ENCODE measurements at places on chromosomes 1 and 21. TPM values are rescaled to one million over a fixed set of nuclear protein-coding genes. Genes with fewer than 3 reads are reported as not detected.

DNA sequence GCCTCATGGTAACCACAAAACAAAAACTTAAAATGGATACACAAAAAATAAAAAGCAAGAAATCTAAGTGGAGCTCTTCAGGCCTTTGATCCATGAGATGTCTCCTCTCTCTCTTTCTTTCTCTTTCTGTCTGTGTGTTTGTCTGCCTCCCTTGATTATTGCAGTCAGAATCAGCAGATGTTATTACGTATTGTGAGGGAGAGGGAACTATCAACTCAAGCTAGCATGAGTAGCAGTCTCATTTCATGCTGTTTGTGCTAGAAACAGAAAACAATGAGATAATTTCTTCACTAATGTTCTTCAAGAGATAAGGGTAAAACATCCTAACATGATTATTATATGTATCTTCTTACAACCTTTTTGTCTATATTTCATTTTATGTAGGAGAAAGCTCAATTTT lies 103.7 kb upstream of the PDC start:
- no peak overlapping the region for H3K4me3 ChIP-seq
- H3K4me1 ChIP-seq: no peaks in the 10 kb centered on the region
- no peak for DNase-seq
- H3K27me3 ChIP-seq: peaks cover 4% of the 10 kb centered on the region
- no peak overlapping the region for H3K27ac ChIP-seq
- no peaks in the 10 kb centered on the region for H3K36me3 ChIP-seq

GPR161 gene
- total RNA-seq: not detected

DNA sequence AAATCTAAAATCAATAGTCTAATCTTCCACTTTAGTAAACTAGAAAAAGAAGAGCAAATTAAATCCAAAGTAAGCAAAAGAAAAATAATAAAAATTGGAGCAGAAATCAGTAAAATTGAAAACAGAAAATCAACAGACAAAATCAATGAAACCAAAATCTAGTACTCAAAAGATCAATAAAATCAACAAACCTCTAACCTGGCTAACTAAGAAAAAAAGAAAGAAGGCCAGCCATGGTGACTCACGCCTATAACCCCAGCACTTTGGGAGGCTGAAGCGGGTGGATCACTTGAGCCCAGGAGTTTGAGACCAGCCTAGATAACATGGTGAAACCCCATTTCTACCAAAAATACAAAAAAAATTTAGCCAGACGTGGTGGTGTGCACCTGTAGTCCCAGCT lies 22.8 kb downstream of the PDIK1L start:
- no peak for DNase-seq
- peaks cover 3% of the 10 kb centered on the region for H3K4me1 ChIP-seq
- no peak overlapping the region for H3K27ac ChIP-seq
- H3K4me3 ChIP-seq: no peak overlapping the region

DNA sequence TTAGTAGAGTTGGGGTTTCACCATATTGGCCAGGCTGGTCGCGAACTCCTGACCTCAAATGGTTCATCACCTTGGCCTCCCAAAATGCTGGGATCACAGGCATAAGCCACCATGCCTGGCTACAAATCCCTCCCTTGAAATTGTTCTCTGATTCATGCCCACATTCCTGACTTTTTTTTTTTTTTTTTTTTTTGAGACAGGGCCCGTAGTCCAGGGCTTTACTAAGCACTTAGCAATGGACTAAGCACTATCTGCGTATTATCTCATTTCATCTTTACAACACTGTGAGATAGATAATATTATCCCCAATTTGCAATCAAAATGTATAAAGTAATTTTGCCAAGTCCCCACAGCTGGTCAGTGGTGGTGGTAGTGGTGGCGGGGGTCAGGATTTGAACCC lies 58.9 kb downstream of the VWA5B1 start:
- peaks cover 9% of the 10 kb centered on the region for H3K27me3 ChIP-seq
- no peak overlapping the region for H3K27ac ChIP-seq
- H3K36me3 ChIP-seq: no peaks in the 10 kb centered on the region

DNA sequence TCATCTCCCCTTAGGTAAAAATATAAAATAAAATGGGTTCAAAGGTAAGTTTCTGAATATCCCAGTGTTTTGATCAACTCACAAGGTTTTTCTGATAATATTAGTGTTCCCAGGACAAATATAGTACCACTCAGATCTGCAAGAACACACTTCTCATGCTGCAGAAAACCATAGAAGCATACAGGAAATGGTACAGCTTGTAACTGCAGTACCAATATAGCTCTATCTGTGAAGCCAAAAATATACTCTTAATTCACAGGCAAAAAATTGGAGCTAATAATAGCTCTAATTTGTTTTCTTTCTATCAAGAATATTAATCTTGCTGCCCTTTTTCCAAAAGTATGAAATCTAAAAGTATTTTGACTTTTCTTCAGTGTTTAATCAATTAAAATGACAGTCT lies 13.2 kb downstream of the VPS45 start:
- H3K4me1 ChIP-seq: no peaks in the 10 kb centered on the region
- H3K27me3 ChIP-seq: no peaks in the 10 kb centered on the region
- no peak for DNase-seq
- H3K36me3 ChIP-seq: peaks cover 62% of the 10 kb centered on the region
- H3K27ac ChIP-seq: no peak overlapping the region

DNA sequence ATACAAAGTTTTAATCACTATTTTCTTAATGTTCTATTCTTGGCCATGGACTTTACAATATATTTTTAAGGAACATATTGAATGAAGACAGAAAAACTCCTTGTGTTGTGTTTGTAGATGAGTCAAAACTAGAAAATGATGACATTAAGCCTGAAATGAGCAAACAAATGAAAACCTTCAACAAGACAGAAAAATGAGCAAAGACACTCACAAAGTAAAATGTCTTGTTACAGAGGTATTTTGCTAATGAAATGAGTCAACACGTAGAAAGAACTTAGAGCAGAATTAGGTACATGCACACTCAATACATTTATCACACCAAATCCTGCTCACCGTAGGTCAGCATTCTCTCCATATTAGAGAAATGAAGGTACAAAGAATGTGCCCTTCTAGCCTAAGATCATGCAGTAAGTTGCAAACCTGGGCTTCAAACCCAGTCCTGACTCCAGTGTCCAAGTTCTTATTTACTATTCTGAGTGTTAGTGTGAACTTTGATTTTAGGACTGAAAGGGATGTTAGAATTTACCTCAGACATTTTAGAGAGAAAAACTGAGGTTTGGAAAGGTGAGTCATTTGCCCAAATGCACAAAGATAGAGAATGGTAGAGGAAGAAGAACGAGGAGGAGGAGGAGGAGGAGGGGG lies 133.9 kb upstream of the SGIP1 start:
- H3K27ac ChIP-seq: no peak overlapping the region
- no peaks in the 10 kb centered on the region for H3K36me3 ChIP-seq
- H3K27me3 ChIP-seq: no peaks in the 10 kb centered on the region
- no peak for DNase-seq
- no peaks in the 10 kb centered on the region for H3K4me1 ChIP-seq

- no peaks in the 10 kb centered on the region for H3K27me3 ChIP-seq
- peak overlapping the region; percentile 31 for H3K4me3 ChIP-seq
- H3K4me1 ChIP-seq: peaks cover 81% of the 10 kb centered on the region
- H3K36me3 ChIP-seq: peaks cover 8% of the 10 kb centered on the region
Measured at GRCh38 chr1:30759718-30760281, 2.2 kb upstream of the LAPTM5 start.

LRRC3 gene
- 0.61 TPM for total RNA-seq

DNA sequence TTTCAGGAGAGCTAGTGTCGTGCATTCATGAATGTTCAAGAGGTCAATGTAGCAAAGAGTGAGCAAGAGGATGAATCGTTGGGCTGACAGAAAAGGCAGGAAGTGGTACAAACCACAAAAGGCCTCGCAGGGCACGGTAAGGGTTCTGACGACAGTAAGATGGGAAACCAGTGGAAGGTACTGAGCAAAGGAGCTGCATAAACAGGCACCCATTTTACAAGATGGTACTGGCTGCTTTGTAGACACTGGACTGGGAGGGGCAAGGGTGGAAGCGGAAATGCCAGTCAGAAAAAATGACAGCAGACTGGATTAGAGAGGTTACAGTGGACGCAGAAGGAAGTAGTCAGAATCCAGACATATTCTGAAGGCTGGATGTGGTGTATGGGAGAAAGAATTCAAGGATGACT lies 123.5 kb downstream of the PTPN14 start:
- H3K27ac ChIP-seq: no peak overlapping the region
- peak; percentile 61 for DNase-seq
- no peak overlapping the region for H3K4me3 ChIP-seq

DNA sequence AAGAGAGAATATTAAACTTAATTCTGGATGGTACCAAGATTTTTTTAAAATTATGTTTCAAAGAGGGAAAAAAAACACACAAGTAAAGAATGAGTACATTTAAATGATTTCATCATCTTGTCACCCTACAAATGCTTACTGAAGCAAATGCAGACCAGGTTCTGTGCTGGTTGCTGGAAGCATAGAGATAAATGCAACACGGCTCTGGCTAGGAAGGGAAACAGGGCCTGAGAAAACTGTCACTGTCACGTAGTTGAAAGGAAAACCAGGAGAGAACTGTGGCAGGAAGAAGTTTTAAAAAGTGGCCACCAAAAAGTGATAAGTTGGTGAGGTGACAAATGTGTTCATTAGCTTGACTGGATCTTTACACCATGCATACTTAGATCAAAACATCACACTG lies 336.9 kb upstream of the NFIA start:
- H3K27ac ChIP-seq: no peak overlapping the region
- DNase-seq: no peak
- no peaks in the 10 kb centered on the region for H3K36me3 ChIP-seq
- no peaks in the 10 kb centered on the region for H3K4me1 ChIP-seq

UBXN11 gene
- total RNA-seq: 39.3 TPM

CCDC27 gene
- total RNA-seq: not detected

GRCh38 chr1:11098931-11099309 lies 749 bp downstream of the EXOSC10 start:
- H3K4me3 ChIP-seq: peak overlapping the region; percentile 92
- H3K27ac ChIP-seq: peak overlapping the region; percentile 66
- no peak for DNase-seq
- H3K4me1 ChIP-seq: peaks cover 12% of the 10 kb centered on the region
- H3K36me3 ChIP-seq: peaks cover 31% of the 10 kb centered on the region
- no peaks in the 10 kb centered on the region for H3K27me3 ChIP-seq

DNA sequence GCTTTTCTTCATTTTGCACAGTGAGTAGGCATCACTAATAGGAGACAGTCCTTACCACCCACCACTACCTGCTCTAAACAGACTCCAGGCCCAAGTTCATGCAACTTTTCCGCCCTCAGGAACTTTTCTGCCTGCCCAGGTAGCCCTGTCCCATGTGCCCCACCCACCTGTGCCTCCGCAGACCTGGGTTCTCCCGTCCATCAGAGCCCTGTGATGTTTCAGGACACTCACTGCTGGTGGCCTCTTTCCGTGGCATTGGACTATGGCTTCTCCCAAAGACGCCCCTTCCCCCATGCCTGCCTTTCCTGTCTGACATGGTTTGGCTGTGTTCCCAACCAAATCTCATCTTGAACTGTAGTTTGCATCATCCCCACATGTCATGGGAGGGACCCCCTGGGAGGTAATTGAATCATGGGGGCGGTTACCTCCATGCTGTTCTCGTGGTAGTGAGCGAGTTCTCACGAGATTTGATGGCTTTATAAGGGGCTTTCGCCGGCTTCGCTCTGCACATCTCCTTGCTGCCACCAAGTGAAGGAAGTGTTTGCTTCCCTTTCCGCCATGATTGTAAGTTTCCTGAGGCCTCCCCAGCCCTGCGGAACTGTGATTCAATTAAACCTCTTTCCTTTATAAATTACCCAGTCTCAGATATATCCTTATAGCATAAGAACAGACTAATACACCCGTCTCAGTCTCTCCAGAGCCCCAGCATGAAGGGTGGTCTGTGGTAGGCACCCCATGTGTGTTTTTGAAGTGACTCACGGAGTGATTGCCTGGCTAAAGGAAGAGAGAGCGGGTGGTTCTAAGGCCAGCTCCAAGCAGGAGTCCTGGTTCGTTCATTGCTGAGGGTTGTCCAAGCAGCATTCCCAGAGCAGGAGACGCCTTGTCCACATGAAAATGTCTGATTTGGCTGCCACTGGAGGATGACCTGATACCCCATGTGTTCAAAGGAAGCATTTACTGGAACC lies 86.0 kb upstream of the ZBTB40 start:
- DNase-seq: no peak
- no peak overlapping the region for H3K27ac ChIP-seq
- no peak overlapping the region for H3K4me3 ChIP-seq
- no peaks in the 10 kb centered on the region for H3K27me3 ChIP-seq
- H3K4me1 ChIP-seq: no peaks in the 10 kb centered on the region
- H3K36me3 ChIP-seq: no peaks in the 10 kb centered on the region

GRCh38 chr21:42392731-42393442 lies 3.0 kb downstream of the TMPRSS3 start:
- peak overlapping the region; percentile 17 for H3K4me3 ChIP-seq
- no peaks in the 10 kb centered on the region for H3K27me3 ChIP-seq
- H3K27ac ChIP-seq: no peak overlapping the region
- peaks cover 37% of the 10 kb centered on the region for H3K4me1 ChIP-seq
- no peak for DNase-seq
- no peaks in the 10 kb centered on the region for H3K36me3 ChIP-seq

DNA sequence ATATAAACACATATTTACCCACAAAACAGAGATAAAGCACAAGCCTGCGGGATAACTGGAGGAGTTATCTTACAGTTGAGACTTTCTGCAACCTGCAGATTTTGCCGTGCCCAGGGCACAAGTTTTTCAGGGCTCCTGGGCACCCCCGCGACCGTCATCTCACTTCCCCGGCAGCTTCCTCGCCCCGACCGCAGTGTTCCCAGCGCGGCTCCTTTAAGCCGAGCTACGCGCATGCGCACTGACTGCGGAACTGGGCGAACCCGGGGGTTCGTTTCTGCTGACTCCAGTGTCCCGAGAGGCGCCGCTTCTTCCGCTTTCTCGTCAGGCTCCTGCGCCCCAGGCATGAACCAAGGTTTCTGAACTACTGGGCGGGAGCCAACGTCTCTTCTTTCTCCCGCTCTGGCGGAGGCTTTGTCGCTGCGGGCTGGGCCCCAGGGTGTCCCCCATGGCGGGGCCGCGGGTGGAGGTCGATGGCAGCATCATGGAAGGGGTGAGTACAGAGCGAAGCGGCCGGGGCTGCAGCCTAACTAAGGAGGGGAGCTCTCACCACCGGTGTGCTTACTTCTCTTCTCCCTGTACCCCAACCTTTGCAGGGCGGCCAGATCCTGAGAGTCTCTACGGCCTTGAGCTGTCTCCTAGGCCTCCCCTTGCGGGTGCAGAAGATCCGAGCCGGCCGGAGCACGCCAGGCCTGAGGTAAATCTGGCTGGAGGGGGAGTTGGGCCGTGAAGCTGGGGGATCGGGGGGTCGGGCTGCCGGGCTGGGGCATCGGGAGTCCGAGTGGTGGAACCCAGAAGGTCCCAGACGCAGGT lies at the start of gene RTCA:
Gene RTCA, plus strand, starts transcription at position 286 of the 810 bp plus-strand sequence. Its CDS starts 160 bp downstream, at position 446.
- peak within 1 kb of the TSS; percentile 62 for H3K27ac ChIP-seq
- peak; percentile 89 for DNase-seq
- H3K36me3 ChIP-seq: peaks cover 38% of the 10 kb centered on the region
- H3K27me3 ChIP-seq: no peaks in the 10 kb centered on the region
- peak within 1 kb of the TSS; percentile 96 for H3K4me3 ChIP-seq

DNA sequence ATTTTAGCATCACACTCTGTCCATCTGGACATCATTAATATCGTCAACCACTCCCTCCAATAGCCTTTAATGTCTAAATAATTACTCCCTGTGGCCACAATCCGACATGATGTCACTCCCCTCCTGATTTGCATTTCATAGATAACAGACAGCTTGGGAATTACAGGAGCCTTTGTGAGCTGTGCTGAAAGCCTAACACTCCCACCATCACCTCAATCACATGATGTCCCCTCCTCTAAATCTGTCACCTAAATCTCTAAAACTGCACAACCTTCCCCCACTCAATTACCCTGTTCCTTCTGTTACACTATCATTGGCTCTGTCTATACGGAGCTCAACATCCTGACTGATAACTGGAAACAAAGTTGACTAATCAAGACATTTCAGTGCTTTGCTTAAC lies 14.3 kb downstream of the NHLH2 start:
- H3K27ac ChIP-seq: no peak overlapping the region
- no peak for DNase-seq
- H3K4me3 ChIP-seq: no peak overlapping the region
- H3K27me3 ChIP-seq: peaks cover 39% of the 10 kb centered on the region
- H3K4me1 ChIP-seq: peaks cover 8% of the 10 kb centered on the region

APH1A gene
- 115 TPM for total RNA-seq

TCEA3 gene
- 33.1 TPM for total RNA-seq
